PC-3 (cell line): ENCODE measurements at places on chromosomes 1 and 21.

- peak; percentile 56 for DNase-seq
Measured at GRCh38 chr1:26994787-26995517, 1.5 kb downstream of the TRNP1 start.

- DNase-seq, result no peak
Measured at GRCh38 chr1:24126018-24126671, 14.2 kb upstream of the MYOM3 start.

- DNase-seq, result no peak
Measured at GRCh38 chr1:82704966-82705365, 904.2 kb downstream of the ADGRL2 start.

- DNase-seq, result no peak
Measured at GRCh38 chr1:156001662-156002171, 19.0 kb downstream of the SSR2 start.

- peak; percentile 94 for DNase-seq
Measured at GRCh38 chr1:84156210-84156621, 12.1 kb downstream of the PRKACB start.

DNA sequence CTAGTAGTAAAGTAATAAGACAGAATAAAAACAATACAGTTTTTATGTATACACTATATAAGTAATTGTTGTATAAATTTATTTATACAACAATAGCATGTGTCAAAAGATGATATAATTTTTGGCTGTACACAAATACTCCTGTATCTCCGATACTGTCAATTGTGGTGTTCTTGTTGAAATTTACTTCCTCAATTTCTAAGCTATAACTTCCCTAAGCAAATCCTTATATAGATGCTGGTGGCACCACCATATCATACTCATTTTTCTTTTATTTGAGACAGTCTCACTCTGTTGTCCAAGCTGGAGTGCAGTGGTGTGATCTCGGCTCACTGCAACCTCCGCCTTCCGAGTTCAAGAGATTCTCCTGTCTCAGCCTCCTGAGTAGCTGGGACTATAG, 141.0 kb upstream of the HP1BP3 start:
- no peak for DNase-seq

- no peak for DNase-seq
Measured at GRCh38 chr1:99532276-99532580, 113.7 kb upstream of the PALMD start.

DNA sequence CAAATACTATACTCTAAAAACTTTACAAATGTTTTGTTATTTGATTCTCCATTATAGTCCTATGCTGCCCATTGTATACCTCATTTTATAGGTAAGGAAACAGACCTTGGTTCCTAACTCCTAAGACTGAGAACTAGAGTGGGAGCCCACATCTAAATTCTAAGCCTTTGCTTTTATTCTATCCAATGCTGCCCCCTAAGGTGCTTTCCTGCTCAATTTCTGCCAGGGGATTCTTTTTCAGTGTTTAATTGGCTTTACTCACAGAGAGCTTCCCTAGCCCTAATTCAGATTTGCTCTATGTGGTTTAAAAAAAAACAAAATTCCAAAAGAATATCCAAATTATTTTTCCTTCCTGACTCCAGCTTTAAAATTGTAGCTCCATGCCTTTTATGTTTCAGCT, 64.5 kb downstream of the KIF14 start:
- peak; percentile 48 for DNase-seq

DNA sequence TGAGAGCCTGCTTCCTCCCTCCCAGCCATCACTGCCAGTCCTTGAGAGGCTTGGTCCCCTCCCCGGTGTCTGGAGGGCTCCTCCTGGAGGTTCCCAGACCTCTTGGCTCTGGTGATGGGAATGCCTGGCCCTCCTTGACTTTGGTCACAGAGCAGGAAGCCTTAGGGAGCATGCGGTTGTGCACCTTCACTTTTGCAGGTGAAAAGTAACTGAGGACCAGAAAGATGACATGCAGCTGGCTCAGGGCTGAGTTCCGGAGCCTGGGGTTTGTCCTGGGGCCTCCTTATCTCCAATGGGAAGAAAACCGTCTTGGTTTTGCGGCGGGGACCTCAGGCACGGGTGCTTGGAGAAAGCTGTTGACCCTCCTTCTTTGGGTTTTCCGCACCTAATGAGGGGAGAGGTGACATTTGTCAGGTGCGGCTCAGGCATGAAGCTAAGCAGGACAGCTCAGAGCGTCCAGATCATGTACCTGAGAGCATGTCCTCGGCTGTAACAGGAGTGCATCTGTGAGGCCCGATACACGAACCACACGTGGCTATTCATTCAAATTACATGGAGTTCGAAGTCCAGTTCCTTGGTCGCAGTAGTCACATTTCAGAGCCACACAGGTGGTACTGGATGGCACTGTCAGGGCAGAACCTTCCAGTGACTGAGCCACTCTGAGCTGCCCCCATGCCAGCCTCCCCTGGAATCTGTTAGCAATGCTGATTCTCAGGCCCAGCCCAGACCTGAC, 608 bp upstream of the MX2 start:
- no peak for DNase-seq

DNA sequence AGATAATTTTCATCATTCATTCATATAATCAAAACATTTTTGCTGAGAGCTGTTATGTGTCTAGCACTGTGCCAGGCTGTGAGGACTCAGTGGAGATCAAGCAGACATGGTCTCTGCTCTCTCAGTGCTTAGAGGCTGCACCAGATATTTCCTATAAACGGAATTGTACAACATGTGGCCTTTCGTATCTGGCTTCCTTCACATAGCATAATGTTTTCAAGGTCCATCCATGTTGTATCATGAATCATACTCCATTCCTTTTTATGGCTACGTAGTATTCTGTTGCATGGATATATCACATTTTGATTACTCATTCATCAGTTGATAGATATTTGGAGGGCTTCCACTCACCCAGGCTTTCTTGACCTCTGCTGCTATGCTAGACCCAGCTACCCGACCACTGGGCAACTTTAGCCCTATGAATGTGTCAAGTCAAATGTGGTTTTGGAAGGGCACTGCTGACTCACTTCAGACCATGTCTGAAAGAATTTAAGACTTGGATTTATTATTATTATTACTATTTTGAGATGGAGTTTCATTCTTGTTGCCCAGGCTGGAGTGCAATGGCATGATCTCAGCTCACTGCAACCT, 18.5 kb downstream of the NCF2 start:
- DNase-seq, result peak; percentile 26

DNA sequence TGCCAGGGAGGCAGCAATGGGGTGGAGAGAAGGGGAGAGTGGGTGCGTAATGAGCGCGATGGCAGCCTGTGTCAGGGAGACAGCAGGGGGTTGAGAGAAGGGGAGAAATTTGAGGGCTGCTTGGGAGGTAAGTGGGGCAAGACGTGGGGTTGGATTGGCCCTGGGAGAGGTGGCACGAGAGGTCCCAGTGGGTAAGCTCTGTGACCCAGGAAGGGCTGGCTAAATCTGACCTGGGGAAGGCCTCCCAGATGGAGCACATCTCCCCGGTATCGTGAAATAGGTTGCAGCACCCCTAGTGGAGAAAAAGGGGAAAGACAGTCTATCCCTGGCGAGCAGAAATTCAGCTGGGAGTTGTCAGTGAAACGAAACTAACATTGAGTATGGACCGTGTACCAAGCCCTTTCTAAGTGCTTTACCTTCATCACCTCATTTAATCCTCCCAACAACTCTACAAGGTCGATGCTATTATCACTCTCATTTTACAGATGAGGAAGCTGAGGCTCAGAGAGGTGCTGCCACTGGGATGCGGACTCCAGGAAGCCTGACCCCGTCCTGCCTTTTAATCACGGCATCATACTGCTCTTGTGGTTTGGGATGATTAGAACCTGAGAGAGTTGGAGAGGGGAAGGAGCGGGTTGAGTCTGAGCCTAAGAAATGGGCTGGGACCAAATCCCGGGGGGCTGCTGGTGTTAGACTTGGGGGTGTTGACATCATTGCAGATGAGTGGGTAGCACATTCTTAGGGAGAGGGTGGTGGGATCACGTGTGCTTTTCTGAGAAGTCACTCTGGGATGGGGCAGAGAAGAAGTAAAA, 56.6 kb upstream of the RPL11 start:
- peak; percentile 76 for DNase-seq

DNA sequence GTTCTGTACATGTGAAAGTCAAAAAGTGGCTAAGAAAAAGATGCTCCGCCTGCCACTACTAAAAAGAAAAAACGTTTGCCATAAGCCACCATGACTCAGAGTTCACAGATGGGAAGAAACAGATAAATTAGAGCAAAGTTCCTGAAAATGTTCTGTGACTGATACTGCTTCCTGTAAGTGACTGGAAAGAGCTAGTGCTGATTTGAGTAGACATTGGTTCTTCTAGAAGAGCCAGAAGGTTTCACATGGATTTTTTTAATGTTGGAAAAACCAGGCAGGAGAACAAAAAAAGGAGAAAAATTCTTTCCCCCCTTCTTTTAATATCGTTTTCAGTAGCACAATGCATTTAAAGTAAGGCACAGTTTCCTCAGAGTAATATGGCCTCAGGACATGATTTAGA, 221.4 kb downstream of the HLX start:
- DNase-seq, result peak; percentile 89

- no peak for DNase-seq
Measured at GRCh38 chr1:46983166-46983829, 40.2 kb upstream of the CYP4X1 start.

GRCh38 chr1:79262745-79263258, 256.3 kb upstream of the ADGRL4 start:
- no peak for DNase-seq

GRCh38 chr1:177306981-177307380, 136.2 kb downstream of the BRINP2 start:
- DNase-seq, result peak; percentile 44

DNA sequence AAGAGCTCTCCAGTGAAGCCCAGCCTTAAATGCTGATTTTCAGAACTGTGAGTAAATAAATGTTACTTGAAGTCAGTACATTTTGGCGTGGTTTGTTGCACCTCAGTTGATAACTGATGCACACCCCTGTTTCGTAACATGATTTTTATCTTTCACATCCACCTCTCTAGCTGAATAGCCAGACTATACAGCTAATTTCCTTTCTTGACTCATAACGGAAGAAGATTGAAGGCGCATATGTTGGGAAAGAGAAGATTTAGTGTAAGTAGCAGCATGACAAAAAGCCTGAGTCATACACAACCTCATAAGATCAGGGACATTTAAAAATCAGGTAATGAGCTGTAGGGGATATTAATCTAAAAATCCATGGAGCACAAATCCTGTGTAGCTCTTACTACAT, 716.2 kb upstream of the ZP4 start:
- DNase-seq, result peak; percentile 72

- no peak for DNase-seq
Measured at GRCh38 chr1:4323309-4323708, 331.1 kb upstream of the AJAP1 start.

DNA sequence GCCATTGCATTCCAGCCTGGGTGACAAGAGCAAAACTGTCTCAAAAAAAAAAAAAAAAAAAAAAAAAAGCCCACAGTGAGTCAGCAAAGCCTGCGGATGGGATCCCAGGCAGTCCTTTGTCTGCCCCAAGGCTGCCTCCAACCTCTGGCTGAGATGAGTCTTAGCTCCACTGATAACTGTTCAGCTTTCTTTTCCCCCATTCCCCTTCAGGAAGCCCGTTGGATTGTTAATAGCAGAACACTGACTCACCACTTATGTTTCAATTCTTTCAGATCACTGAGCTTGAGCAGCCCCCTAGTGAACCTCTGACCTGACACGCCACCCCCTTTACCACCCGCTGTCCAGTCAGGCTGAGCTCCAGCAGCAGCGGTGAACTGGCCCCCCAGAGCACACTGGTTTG, 57.5 kb downstream of the ERG start:
- DNase-seq, result peak; percentile 83

- DNase-seq, result no peak
Measured at GRCh38 chr1:36588972-36589371, 106.3 kb upstream of the CSF3R start.

GRCh38 chr1:160352555-160352954, 9.4 kb downstream of the NCSTN start:
- DNase-seq, result no peak

DNA sequence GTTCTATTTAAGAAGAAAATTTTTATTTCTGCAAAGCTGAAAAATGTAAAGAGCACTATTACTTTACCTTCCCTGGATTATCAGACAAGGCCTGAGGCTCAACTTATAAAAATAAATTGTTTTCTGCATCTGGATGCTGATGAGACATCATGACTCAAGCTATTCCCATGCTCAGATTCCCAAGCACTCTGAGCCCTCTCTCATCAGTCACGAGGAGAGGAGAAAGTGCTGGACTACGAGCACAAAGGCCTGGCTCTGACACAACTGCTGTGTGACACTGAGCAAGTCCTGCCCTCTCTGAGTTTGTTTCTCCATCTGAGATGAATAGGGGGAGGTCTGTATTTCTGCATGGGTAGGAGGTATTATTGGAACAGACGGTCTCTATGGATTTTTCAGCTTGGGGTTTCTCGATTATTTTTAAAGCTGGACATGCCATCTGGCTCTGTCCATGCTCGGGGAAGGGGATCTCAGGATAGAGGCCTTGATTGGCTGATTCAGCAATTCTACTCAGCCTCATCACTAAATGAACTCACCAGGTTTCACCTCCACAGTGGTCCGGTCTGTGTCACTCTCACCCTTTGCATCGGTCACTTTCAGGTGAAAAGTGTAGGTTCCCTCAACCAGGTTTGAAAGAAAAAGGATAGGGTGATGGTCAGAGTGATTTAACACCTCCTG, 107.7 kb downstream of the KIAA0319L start:
- peak; percentile 88 for DNase-seq

GRCh38 chr1:24438423-24438901, 22.9 kb downstream of the NIPAL3 start:
- DNase-seq, result no peak

DNA sequence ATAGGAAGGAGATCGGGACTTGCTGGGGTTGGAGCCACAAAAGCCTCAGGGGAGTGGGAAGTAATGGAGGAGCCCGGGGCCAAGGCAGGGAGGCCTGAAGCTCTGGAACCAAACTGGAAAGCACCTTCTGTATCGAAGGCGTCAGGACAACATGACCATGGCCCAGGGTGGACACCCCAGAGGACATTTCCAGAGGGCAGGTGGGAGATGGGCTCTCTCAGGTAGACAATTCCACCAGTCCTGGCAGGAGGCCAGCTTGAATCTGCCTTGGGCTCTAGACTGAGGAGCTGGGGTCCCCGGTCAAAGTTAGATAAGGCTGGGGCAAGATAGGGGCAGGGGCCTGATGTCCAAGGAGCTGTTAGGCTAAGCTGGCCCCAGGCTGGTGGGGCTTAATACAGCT, 104.9 kb upstream of the EDN2 start:
- DNase-seq, result no peak

- DNase-seq, result no peak
Measured at GRCh38 chr1:111475701-111476100, 1.9 kb downstream of the C1orf162 start.

GRCh38 chr1:36755303-36756230, 272.9 kb upstream of the CSF3R start:
- DNase-seq, result no peak

DNA sequence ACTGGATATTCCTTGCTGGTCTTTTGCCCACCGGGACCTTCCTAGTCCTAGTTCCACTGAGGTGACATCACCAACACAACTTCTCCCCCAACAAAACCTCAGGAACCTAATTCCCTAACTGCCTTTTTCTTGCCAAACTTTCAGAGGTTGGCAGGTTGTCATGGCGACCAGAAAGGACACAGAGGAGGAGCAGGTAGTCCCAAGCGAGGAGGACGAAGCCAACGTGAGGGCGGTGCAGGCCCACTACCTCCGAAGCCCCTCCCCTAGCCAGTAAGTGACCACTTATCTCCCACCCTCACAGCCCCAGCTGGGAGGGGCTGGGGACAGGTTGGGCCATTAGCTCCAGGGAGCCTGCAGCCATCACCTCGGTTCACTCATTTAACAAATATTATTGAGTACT, 815 bp downstream of the STYXL2 start:
- no peak for DNase-seq
